ENCODE measurements at places on chromosomes 13 and 19.

DNA sequence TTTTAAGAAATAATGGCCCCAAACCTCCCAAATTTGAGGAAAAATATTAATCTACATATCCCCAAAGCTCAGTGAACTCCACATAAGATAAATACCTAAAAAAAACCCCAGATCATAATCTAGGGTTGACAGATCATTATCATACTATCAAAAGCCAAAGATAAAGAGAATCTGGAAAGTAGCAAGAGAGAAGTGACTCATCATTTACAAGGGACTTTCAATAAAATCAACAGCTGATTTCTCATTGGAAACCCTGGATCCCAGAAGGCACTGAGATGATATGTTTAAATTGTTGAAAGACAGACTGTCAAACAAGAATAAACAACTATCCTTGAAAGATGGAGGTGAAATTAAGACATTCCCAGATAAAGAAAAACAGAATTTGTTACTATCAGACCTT is 199.3 kb downstream of the KCNRG start:
- DNase-seq: no peak

DNA sequence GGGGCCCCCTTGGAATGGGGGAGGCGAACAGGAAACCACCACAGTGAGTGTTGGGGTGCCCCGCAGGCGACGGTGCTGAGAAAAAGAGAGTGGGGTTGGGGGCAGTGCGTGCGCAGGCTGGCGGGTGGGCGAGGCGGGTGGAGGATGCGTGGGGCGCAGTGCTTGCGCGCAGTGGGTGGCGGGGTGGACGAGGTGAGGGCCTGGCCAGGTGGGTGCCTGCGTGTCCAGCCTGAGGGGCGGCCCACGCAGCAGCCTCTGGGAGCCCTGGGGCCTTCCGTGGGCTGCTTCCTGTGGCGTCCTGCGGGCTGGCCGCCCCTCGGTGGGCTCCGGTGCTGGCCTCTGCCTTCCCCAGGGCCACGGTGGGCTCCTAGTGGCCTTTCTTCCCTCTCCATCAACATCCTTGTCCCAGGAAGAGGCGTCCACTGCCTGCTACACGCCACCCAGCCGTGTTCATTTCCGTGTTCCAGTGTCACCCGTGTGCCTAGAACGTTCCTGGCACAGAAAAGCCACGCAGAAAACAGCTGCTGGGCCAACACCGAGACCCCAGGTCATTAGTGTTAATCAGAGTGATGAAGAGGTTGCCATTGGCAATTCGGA is 7.1 kb downstream of the ATP11A start:
- no peak for DNase-seq

DNA sequence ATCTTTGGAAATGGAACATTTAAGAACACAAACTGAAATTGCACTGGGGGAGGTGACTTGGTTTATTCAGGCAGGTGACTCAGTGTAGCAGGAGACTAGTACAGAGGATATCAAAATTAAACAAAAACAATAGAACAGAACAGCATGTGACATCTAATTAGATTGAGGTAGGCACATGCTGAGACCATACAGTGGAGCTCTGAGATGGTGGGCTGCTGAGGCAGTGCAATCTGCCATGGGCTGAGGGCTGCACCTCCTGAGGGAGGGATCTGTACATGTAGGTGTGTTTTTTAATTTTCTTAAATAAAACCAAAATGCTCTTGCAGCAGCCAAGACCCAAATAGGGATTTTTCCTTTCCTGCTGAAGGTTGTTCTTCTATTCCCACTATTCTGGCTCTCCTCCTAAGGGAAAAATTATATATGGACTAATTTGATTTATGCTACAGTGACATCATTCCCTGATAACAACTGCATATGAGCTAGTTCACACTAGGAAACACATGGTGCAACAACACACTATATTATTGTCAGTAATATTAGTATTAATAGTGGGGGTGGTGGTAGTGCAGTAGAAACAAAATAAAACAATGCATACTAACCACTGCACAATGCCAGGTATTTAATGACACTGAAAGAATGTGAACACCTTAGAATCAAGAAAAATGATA is 48.0 kb downstream of the LNX2 start:
- peak; percentile 18 for DNase-seq

DNA sequence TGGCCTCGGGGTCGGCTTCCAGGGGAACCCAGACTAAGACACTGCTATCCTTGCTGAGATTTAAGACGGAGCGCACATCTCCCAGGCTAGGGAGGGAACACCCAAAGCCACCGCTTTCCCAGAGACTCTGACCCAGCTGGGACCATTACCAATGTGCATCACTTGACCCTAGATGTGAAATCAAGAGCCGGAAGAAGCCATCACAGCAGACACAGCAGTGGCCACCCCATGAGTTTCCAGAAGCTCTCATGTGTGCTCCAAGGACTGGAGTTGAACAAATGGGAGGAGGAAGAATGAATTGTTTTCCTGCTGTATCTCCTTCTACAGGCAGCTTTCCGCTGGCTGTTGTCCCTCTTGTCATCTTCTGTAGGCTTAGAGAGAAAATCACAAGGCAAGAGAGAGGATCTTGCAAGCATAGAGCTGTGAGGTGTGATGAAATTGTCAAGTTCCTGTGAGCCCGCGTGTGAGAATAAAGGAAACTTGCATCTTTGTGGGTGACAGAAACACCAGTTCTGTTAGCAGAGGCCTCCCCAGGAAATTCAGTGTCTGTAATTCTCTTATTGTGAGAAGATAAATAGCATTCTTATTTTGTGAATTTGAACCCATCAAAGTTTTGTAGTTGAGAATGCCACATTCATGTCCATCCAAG is 711.8 kb downstream of the UQCRFS1 start:
- no peak for DNase-seq

DNA sequence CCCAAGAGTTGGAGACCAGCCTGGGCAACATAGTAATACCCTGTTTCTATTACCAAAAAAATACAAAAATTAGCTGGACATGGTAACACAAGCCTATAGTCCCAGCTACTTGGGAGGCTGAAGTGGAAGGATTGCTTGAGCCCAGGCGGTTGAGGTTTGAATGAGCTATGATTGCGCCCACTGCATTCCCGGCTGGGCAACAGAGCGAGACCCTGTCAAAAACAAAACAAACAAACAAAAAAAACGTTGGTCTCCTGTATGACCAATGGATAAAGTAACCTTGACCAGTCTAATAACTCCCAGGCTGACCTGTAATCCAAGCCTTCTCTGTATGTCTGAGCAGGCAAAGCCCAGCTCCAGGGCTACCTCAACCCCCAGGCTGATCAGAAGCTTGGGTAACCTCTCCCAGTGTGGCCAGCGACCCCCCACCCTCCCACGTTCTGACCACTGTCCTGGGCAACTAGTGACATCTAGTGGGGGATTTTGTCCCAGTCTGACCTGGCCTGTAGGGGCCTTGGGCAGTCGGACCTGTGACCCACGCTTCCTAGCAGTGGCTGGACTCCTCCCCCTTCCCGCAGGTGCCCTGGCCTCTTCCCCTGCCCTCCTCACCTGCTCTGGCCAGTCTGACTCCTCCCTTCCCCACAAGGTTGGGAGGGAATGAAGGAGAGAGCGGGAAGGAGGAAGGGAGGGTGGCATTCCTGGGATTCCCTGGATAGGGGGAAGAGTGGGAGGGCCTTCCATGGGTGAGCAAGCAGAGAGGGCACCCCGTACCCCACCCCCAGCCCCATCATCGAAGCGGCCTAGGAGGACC is 1.0 kb upstream of the BCAM start:
- DNase-seq: no peak

- DNase-seq: peak; percentile 87
Measured at GRCh38 chr19:50556282-50557008, 11.8 kb downstream of the LRRC4B start.

GRCh38 chr13:99792079-99792921 is 179.3 kb downstream of the ZIC5 start:
- DNase-seq: no peak

- DNase-seq: no peak
Measured at GRCh38 chr13:98222816-98223215, 45.7 kb upstream of the RNF113B start.

GRCh38 chr19:6343462-6343861 is 10.1 kb upstream of the ACER1 start:
- DNase-seq: no peak

- peak; percentile 86 for DNase-seq
Measured at GRCh38 chr19:12965017-12965811, 4.2 kb upstream of the DAND5 start.

DNA sequence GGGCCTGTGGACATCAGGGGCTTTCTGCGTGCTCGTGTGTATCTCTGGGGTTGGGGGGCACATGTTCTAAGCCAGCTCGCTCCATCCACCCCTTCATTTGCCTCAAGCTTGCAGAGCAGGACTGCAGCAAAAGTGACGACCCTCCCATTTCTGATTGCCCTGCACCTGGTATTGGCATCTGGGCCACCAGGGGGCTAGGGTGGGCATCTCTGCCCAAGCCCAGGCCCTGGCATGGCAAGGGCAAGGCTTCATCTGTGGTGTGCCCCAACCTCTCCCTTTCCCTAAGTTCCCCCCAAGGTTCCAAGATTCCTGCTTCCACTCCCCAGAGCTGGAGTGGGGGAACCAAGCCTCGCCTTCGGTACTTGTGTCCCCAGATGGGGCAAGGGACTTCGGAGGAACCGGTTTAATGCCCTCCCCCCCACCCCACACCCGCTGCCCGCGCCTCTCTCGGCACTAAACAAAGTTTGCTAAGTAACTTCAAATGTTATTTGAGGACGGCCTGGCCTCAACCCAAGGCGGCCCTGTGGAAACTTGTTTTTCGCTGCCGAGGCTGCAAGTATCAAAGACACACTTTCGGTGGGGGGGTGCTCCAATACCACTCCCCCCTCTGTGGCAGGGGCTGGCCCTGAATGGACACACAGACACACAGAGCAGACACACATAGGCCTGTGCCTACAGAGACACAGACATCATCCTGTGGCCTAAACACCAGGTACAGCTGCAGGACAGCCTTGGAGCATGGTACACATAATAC is 12.2 kb downstream of the NFIX start:
- no peak for DNase-seq

GRCh38 chr13:35600137-35600536 is 123.6 kb upstream of the MAB21L1 start:
- DNase-seq: no peak
